ENCODE measurements at places on chromosomes 7 and 10.

DNA sequence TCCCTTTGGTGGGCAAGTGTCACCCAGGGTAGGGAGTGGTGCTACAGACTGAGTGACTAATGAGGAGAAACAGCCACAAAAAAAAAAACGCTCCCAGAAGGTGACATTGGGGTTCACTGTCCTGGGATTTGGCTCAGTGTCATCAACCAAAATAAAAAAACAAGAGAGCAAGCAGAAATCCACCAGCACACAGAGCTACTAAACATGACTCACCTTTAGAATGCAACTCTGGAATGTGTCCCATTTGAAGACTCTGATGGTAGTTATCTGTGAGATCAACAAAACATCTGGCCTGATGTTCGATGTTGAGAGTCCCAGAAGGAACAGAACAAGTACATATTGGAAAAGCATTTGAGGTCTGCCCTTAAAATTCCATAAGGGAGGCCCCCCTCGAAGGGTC lies 200.3 kb upstream of the LYZL2 start:
- DNase-seq = no peak

DNA sequence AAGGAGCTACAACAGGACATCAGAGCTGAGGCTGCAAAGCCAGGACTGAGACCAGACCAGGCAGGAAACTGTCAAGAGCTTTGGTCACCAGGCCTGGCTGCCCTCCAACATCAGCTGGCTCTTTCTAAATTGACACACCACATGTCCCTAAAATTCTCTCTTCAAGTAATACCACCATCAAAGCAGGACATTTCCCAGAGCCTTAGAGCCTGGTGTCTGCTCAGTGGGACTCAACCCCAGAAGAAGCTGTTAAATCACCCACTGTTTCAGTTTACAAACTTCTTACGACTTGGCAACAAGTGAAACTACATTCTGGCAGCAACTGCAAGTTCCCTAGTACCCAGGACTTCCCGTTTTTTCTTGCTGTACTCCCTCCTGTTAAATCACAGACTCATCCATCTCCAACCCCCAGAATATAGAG lies 3.8 kb upstream of the IL6 start:
- peak; percentile 76 for DNase-seq

GRCh38 chr10:114322344-114322743 lies 82.0 kb downstream of the AFAP1L2 start:
- no peak for DNase-seq

- DNase-seq = no peak
Measured at GRCh38 chr7:10460474-10460873, 513.2 kb upstream of the PHF14 start.

DNA sequence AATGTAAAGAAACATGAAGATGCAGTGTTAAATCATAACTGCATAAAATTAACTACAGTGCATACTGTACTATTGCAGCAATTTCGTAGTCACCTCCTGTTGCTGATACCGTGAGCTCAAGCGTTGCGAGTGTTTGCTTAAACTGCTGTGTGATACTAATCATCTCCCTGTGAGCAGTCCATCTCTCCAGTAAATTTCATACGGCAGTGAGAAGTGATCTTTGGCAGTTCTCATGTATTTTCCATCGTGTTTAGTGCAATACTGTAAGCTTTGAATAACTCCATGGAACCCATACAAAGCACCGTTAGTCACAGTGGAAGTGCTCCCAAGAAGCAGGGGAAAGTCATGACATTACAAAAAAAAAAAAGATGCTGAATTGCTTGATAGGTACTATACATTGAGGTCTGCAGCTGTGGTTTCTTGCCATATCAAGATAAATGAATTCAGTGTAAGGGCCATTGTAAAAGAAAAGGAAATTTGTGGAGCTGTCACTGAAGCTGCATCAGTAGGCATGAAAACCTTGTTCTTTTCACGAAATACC lies 360.4 kb downstream of the EXOC4 start:
- DNase-seq = no peak

- DNase-seq = no peak
Measured at GRCh38 chr7:93920496-93921182, 896 bp upstream of the GNG11 start.

- DNase-seq = no peak
Measured at GRCh38 chr10:127855591-127855881, 37.2 kb downstream of the CLRN3 start.

DNA sequence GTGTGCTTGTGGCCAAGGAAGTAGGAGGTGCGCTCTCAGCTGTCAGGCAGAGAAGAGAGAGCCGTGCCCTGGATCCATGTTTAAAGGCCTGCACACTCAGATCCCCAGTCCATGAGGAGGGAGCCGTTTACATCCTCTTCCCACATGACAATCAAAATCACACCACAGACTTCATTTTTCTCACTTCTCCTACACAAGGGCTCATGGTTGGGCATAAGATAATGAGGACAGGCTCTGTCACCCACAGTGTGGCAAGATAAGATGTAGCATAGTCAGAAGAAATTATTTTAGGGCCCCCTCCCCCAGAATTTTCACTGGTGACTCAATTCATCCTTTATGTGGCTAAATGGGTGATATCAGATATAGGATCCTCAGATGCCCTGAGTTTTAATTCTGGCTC lies 35.9 kb upstream of the INHBA start:
- DNase-seq = no peak

DNA sequence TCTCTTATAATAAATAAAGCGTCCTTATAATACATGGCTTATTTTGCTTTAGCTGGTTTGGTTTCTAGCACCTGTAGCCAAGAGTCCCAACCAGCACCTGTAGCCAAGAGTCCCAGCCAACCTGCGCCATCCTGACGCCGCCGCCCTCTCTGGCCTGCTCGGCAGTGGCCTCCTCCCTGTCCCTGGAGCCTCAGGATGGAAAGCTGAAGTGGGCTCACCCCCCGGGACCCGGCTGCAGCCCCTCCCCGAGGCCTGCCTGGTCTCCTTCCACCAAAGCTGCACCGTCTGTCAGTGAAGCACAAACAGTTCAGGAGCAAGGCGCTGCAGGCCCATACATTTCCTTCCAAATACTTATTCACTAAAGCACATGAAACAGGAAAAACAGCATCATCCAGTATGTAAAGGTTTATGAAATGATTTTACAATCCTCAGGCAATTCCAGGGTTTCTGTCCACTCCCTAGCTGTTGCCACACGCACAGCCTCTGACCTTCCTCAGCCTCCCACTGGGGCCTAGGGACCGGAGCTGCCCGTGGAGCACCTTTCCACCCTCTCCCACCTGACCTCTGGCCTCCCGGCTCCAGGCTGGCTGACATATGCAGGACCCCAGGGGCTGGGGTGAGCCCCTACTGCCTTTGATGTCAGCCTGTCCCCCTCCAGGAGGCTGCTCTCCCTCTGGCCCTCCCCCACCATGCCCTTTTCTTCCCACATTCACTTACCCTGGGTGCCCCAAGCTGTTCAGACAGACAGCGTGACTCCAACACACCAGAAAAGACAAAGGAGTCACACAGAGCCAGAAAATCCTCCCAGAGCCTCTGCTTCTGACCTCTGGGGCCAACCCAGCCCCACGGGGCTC lies 149.6 kb upstream of the PPP2R2D start:
- DNase-seq = no peak

GRCh38 chr10:17851611-17852010 lies 42.5 kb downstream of the MRC1 start:
- peak; percentile 94 for DNase-seq

- peak; percentile 67 for DNase-seq
Measured at GRCh38 chr7:1548438-1548831, 7.6 kb downstream of the TMEM184A start.

GRCh38 chr7:102279537-102280400 lies 6.9 kb upstream of the SH2B2 start:
- peak; percentile 50 for DNase-seq

- no peak for DNase-seq
Measured at GRCh38 chr7:92872701-92873100, 36.3 kb upstream of the CDK6 start.

GRCh38 chr10:47183704-47184041 lies 116.3 kb upstream of the GDF10 start:
- no peak for DNase-seq

DNA sequence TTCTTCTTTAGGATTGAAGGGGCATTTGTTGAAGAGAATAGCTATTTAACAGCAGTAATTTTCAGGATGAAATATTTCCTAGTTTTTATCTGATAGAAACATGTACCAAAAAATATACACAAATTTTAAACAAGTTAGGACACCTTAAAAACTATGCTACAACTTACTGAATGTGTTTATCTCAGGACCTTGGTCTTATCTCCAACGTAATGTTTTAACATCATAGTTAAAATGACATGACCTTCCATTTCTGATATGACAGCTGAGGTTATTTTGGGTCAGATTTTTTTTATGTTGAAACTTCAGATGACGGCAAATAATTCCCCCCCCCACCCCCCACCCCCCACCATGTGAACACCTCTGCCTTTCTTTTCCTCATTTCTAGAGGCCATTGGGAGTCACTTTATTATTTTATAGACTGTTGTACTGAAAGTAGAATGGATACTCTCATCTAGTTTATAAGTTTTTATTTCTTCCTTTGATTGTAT lies 8.0 kb downstream of the MRLN start:
- DNase-seq = no peak

- peak; percentile 19 for DNase-seq
Measured at GRCh38 chr10:50552771-50553535, 70.8 kb downstream of the SGMS1 start.

- no peak for DNase-seq
Measured at GRCh38 chr7:103947026-103947655, 42.3 kb downstream of the RELN start.

- DNase-seq = peak; percentile 88
Measured at GRCh38 chr10:133318494-133319127, 9.9 kb downstream of the ZNF511 start.

GRCh38 chr7:155372782-155373358 lies 75.2 kb downstream of the INSIG1 start:
- DNase-seq = no peak

GRCh38 chr10:1003884-1004670 lies 15.8 kb downstream of the GTPBP4 start:
- no peak for DNase-seq

DNA sequence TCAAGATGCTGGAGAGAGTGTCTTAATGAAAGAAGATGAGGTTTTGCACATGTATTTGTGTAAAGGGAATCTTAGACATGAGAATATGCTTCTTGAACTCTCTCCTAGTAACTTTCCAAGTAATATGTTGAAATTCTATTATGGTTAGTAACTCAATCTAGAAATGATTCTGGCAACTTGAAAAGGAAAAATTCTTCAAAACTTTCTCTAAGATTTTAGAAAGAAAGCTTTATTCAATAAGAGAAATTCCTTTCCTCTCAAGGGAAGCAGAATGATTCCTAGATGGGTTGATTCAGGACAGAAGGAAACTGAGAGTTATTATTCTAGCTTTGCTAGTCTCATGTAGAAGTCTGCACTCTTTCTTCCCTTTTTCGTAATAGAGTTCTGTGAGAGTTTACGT lies 364.3 kb upstream of the PLXDC2 start:
- DNase-seq = no peak

GRCh38 chr10:48507933-48508790 lies 96.7 kb downstream of the ARHGAP22 start:
- peak; percentile 80 for DNase-seq

Measured in suppressor macrophage (primary cell).